ENCODE measurements at places on chromosomes 6 and 20.

DNA sequence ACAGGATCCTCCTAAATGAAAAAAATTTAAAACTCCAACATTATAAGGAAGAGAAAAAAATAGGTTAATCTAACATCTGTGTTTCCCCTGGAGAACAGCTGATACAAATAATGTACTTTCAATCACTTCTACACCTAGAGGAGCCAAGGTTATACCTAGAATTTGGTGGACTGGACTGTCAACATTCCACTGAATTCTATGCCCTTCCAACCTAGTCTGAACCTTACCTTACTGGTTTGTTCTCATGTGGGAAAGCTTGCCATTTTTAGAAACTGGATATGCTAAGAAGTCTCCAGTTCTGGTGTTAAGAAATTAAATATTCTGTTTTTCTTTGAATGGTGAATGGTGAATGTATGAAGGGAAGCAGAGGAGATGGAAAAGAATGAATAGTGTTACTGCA lies 162.4 kb downstream of the DST start:
- DNase-seq, result no peak

- no peak for DNase-seq
Measured at GRCh38 chr6:42551217-42551616, 12.6 kb upstream of the UBR2 start.

- DNase-seq, result no peak
Measured at GRCh38 chr6:138598562-138599173, 99.4 kb upstream of the NHSL1 start.

DNA sequence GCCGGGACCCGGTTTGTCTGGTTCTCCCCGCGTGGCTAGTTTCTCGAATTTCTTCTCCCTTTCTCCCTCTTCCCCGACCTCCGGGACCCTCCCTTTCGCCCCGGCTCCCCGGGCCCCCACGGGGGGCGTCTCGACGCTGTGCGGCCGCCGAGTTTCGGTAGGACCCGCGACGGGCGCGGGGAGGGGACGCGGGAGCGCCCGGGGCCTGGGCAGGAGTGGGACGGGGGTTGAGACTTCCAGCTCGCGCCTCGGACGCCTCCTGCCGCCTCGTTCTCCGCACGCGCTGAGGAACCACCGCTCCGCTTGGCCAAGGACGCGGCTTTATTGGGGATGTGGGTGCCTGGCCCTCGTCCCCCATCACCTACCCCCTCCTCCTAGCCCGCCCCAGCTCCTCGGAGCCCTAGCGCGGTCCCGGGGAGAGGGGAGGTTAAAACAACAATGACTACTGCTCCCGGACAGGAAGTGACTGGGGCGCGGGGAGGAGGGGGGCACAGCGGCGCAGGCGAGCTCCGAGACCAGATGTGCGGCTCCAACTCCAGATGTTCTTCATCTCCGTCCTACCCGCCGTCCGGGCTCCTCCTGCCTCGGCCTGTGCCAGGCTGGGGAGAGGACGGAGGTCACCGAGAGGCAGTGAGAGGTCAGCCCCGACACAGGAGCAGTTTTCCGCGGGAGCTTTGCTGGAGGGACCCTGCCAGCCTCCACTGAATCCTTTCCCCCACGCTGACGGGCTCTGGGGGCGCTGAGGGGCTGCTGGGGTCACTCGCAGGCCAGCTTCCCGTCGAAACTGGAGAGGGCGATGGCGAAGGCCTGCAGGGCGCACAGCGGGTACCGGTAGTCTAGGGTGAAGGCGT lies 917 bp upstream of the TEAD3 start:
- no peak for DNase-seq

DNA sequence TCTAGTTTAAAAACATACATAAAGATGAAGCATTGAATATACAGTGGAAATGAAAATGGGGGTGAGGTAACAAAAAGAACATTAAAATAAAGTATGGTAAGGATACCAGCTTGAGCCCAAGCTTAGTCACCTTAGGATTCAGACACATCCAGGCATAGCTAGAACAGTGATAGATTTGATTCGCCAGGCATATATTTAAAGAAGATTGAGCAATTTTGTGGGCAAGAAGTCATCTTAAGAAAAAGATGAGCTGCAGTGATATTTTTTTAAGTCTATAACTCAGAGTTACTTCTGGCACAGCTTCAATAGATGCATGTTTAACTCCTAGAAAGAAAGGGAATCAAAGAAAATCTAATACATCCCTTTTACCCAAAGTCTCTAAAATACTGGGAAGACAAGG lies 97.9 kb downstream of the BMP5 start:
- no peak for DNase-seq

All from NCI-H1930 (cell line).